ENCODE measurements at places on chromosomes 11 and 22.

DNA sequence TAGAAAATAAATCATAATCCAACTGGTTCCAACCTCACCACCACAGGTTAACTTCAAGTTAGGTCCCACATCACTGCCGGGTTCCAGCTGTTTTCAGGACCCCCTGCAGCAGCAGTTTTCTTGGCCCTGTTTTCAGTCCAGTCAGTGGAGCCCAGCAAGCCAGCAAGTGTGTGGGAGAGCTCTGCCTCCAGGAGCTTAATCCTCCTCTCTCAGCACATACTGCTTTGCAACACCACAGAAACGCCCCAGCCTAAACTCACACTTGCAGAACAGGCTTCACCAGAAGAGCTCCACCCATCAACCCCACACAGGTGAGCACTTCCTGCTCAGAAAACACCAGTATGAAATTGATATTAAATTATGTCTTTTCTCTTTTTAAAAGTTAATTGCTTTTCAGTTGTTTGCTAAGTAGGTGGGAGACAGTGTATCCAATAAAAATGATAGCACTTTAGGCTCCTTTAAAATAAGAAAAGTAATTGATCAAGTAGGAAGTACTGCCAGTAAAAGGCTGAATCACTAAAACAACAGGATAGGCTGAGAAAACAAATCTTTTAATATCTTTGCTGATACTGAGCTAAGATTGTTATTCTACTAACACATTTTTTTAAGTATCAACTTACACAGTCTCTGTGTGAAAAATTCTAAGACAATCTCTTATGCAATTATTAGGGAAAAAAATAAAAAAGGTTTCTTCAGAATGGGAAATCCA lies 81.5 kb upstream of the TP53AIP1 start:
- DNase-seq = no peak

DNA sequence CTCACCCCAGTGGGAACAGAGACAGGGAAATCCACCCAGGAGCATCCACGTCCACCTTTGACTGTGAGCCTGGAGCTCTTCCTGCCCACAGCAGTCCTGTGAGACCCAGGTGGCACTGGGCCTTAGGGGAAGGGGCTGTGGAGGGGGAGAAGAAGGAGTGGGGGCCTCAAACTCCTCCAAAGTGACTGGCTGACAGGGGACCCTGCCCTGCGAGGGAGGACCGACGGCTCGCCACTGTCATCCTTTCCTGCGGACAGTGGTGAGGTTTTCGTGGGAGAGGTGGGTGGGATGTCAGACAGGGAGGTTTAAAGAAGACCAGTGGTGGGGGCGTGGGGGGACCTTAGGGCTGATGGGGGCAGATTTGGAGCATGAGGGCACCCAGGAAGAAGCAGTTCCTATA lies 92.5 kb upstream of the LMO1 start:
- no peak for DNase-seq

DNA sequence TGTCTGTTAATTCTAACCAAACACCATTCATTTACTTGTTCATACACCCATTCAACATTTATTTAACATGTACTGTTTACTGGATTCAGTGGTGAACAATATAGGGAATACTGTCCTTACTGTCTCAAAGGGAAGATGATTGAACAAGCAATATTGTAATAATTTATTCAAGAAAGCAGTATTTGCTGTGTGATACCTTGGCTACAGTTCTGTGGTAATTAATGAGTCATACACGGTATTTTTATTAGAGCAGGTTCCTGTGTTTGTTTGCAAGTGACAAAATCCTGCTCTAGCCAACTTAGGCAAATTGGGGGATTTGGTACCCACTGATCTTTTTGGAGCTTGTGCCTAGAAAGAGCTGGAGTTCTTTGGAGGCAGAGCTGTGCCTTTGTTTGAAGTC lies 15.7 kb downstream of the PIH1D2 start:
- DNase-seq = no peak

DNA sequence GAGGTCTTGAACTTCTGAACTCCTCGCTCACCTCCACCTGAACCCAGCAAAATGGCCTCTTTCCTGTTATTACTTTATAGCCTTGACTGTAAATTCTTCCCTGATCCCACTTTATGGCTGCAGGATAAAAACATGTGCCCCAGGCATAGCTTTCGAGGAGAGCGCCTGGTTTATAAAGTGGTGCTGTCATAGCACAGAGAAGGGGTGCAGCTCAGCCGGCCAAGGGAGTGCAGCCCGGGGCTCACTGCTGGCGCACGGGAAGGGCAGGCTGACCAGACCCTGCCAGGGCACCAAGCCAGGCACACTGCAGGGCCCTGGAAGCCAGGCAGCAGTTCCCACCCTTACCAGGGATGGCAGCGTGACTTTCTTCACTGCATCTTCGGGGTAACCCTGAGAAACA lies 50.9 kb downstream of the ISX start:
- no peak for DNase-seq

DNA sequence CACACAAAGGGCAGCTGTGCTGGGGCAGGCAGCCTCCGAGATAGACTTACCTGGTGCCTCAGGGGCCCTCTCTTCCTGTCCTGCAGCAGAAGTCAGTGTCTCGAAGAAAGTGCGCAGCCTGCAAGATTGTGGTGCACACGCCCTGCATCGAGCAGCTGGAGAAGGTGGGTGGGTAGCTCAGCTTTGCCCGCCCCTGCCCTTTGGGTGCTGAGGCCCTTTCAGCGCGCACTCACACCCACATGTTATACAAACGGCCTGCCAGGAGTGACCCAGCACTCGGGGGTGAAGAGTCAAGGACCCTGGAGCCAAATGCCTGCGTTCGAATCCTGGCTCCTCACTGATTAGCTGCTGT lies 13.6 kb upstream of the MDK start:
- DNase-seq = no peak

DNA sequence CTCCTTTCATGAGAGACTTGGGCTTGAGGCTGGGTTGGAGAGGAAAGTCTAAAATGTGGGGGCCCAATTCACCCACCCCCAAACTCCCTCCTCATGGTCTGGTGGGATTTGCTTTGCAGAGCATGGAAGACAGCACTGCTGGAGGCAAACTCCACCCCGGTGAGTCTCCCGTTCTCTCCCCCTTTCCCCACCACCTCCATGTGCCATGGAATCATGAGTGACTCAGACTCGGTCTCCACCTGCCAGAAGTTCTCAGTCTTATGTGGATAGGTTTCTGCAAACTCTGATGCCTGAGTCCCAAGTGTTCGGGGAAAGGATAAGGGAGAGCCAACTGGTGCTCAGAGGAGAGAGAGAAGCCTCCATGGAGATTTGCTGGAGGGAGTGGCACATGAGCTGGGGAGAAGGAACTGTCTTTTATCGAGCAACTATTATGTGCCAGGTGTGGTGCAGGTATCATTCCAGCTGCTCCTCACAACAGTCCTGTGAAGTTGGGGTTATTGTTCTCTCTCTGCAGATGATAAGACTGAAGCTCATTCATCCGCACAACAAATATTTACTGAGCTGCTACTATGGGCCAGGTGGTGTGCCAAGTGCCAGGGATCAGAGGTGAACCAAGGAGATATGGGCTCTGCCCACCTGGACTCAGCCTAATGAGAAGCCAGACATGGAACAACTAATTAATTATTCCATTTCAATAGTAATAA lies 6.6 kb downstream of the PLEKHB1 start:
- DNase-seq = no peak

- DNase-seq = no peak
Measured at GRCh38 chr11:133827556-133827955, 17.8 kb downstream of the SPATA19 start.

GRCh38 chr11:75767228-75767572 lies 1.4 kb upstream of the DGAT2 start:
- no peak for DNase-seq

DNA sequence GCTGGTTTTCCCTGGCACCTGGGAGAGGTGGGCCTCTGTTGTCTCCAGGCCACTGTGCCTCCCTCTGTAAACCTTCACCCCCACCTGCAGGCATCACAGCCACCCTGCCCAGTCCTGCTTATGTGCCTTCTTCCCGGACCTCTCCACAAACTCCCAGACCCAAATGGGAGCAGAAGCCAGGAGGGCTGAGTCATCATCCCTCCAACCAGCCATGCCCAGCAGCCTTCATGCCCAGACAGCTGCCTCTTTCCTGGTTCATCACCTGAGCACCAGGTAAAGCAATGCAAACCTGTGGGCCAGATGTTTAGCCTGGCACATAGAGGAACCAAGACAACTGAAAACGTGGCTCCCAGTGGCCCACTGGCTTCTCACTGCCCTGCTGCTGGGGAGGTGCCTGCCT lies 2.1 kb upstream of the TMPRSS4 start:
- no peak for DNase-seq

GRCh38 chr11:131645237-131645636 lies 274.8 kb downstream of the NTM start:
- DNase-seq = no peak
